ENCODE measurements at places on chromosomes 4 and X.

DNA sequence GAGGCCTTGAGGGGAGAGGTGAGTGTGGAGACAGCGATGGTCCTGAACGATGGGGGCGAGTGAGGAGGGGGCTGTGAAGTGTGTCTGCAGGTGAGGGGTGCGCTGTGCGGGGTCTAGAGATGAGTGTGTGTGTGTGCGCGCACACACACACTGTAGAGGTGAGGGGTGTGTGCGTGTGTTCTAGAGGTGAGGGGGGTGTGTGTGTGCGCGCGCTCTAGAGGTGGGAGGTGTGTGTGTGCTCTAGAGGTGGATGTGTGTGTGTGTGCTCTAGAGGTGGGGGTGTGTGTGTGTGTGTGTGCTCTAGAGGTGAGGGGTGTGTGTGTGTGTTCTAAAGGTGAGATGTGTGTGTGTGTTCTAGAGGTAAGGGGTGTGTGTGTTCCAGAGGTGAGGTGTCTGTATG lies 574 bp downstream of the BST1 start:
- DNase-seq, result no peak

DNA sequence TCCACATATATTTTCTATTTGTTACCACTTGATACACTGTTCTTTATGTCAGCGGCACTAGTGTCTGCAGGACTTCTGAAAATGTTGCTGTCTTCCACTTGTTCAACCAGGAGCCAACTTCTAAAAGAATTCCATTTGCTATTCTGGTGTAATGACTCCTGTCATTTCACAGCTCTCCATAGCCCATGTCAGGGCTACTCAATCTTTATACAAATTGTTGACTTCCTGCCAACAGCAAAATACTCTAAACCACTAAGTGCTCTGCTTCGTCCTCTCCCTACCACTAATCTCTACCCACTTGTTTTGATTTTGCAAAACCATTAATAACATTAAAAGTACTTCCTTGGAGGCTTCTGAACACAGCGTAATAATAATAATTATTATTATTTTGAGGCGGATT lies 7.2 kb downstream of the CTSO start:
- DNase-seq, result no peak

- DNase-seq, result no peak
These were observed 30.0 kb upstream of the JADE3 start for GRCh38 chrX:46882266-46882665.

DNA sequence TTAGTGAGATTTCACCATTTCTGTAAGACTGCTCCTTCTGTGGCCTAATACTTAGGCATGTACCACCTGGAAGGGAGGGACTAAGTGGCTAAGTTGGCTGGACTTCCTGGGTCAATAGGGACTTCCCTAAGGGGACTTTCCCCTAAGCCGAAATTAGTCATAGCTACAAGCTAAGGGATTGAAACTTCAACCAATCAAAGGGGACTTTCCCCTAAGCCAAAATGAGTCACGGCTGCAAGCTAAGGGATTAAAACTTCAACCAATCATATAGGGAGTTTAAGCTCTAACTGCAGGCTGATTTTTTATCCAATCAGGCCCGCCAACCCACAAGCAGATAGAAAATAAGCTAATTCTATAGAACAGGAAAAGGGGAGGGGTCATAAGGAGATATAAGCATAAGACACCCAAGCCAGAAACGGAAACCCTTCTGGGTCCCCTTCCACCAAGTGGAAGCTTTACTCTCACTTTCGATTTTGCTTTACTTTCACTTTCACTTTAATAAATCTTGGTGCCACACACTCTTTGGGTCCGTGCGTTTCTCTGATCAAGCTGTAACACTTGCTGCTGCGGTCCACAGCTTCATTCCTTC lies 382.8 kb downstream of the KLHL4 start:
- DNase-seq, result no peak

GRCh38 chr4:168717847-168718246 lies 221.0 kb downstream of the PALLD start:
- no peak for DNase-seq

GRCh38 chrX:39542316-39542715 lies 555.4 kb downstream of the BCOR start:
- no peak for DNase-seq

GRCh38 chr4:4320528-4320927 lies 30.5 kb downstream of the ZBTB49 start:
- no peak for DNase-seq

GRCh38 chrX:40158036-40158706 lies 60.4 kb upstream of the BCOR start:
- peak; percentile 23 for DNase-seq

DNA sequence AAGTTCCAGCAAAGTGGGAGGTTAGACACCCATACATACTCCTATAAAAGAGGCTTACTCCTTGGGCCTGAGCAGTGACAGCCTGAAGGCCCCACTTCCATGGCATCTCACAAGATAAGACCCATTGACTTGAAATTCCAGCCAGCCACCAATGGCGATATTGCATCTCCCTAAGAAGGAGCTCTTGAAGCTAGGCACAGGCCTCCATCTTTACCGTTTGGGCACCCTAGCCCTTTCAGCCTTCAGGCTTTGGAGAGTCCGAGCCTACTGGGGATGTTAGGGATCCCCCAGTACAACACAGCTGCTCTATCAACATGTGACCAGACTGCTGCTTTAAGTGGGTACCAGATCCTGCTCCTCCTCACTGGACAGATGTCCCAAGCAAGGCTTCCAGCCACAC lies 189.5 kb downstream of the MAGEE1 start:
- peak; percentile 2 for DNase-seq

Data from stimulated activated naive CD4-positive, alpha-beta T cell (primary cell).